Suprapubic skin (tissue), 4 donors: ENCODE measurements at places on chromosomes 1 and 21. TPM values are rescaled to one million over a fixed set of nuclear protein-coding genes. Genes with fewer than 3 reads are reported as not detected.

Gene ACTN2
- not detected for total RNA-seq

Gene KCNJ9
- total RNA-seq, result 0.13 TPM

Gene RNU1-1
- total RNA-seq, result under 0.01 TPM

Gene ADCY10
- not detected for total RNA-seq

Gene KIF1B
- 46.0 TPM for total RNA-seq

Gene TMEM63A
- 34.4 TPM for total RNA-seq

Gene S100B
- total RNA-seq, result 15.2 TPM

Gene MTARC1
- 12.7 TPM for total RNA-seq

Gene LCA5L
- total RNA-seq, result 1.2 TPM

Gene FAM78B
- 1.4 TPM for total RNA-seq

Gene LCE3D
- 3.7 TPM for total RNA-seq

Gene SPRR2E
- 55.0 TPM for total RNA-seq

Gene CFAP107
- total RNA-seq, result not detected

Gene RIPPLY3
- not detected for total RNA-seq

Gene ZNF697
- 2.7 TPM for total RNA-seq

Gene OPTC
- not detected for total RNA-seq

Gene AGMAT
- total RNA-seq, result not detected

Gene FBXO28
- 40.2 TPM for total RNA-seq

Gene PDC
- not detected for total RNA-seq

Gene SIPA1L2
- 14.8 TPM for total RNA-seq

Gene NBPF1
- total RNA-seq, result 49.1 TPM

Gene LZIC
- 23.0 TPM for total RNA-seq
